ENCODE measurements at places on chromosomes 3 and 15.

DNA sequence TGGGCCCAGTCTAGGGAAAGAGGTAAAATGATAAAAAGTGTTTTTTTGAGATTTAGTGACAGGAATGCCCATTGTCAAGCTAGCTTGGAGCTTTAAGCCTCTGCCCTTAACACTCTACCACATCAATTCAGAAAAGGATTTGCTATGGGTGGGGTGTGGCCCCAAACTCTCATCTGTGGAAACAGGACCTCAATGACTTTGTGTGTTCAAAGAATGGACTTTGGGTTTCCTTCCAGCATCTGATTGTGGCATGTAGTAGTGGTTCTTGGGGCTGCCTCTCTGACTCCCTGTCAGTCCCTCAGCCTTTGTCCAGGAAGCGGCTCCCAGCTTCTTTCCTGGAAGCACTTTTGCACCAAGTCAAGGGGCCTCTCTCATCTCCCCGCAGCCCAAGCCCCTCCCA lies 56.1 kb downstream of the CCNL1 start:
- no peak for DNase-seq

DNA sequence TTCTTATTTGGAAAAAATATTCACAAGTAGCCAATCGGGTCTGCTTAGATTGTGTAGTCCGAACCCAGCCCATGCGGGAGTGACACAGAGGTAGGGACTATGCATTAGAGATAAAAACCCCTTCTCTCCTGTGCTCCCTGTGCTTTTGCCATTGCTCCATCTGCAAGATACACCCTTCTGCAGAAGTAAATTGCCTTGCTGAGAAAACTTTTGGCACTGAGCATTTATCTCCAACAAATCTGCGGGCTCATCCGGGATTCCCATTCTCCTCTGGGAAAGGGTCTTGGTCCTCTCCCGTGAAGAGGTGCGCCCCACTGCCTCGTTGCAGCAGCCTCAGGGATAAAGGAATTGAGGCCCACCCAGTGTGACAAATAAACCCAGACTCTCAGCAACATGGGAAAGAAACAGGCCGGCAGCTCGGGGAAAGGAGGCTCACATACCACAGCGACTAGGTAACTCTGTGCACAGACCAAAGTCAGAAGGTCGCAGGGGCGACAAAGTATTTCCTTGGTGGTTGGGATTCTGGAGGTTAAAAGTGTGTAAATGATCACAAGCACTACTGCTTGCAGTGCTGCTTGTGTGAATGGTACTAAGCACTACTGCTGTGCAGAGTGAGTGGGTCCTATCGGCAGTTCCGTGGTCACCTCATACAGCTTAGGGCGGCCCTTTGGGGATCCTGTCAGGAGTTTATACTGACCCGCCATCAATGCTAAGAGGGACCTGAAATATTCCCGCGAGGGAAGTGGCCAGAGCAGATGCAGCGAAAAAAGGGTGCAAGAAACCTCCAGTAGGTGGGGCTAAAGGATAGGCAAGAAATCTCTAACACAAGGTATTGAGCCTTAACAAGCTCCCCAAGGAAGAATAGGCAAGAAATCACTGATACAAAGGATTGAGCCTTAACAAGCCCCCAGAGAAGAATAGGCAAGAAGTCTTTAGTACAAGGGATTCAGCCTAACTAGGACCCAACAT lies 54.3 kb downstream of the GSK3B start:
- no peak for DNase-seq

GRCh38 chr3:107925851-107926250 lies 165.0 kb downstream of the CD47 start:
- DNase-seq: no peak

DNA sequence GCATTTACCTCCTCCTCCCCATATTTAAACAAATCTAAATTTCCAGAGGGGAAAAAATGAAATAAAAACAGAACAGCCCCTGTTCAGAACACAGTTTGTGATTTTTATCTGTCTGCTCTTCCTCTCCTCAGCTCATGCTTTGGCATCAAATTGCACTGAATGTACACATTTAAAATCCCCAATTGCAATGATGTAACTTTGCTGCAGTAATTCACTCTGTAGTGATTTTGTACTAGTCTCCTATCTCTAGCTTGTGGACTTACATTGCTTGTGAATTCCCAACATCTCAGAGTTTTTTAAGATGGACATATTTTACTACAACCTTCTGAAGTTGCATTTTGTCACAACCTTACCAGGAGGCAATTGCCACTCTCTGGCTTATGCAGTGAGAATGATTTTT lies 81.6 kb upstream of the ROBO2 start:
- DNase-seq: no peak

DNA sequence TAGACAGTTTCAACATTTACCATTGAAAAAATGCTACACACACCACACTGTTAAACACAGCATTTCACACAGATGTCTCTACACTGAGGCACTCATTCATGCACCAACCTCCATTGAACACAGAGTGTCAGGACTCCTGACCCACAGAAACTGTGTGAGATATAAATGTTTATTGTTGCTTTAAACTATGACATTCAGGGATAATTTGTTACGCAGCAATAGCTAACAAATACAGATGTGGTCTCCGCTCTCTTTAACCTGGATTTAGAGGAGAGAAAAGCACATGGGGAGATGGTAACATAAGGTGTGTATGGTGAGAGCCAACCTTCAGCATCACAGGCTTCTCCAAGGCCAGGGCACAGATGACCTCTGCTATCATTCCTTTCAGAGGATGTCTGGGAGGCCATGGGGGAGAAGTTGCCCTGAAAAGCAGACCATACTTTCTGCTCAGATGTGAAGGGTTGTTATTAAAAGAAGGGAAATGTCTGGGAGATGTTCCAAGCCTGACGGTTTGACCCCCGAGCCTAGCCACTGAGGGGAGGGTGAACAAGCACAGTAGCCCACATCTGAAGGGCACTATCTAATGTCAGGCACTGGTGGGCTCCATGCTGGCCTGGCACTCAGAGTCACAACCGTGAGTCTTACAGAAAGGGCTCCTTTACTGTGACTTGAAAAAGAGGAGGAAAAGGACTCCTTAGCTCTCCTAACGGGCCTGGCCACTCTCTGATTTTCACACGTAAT lies 284.5 kb upstream of the TLE3 start:
- no peak for DNase-seq
